DMS79 treated with DMSO at 0.1 percent for 48 hours (cell line): ENCODE measurements at places on chromosomes 12 and 14.

DNA sequence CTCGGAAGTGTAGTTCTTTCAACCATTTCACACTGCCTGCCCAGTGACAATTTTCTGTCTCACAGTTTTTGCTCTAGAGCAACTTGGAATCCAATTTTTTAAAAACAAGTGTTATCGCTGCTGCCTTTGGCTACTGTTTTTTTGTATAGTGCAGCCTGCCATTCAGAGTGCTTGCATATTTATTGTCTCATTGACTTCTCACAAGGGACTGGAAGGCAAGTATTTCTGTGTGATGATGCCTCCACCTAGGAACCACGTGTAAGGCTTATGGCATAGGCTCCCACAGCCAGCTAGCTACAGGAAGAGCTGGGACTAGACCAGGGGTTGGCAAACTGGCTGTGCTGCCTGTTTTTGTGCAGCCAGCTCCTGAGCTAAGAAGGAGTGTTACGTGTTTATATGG is 903 bp downstream of the PARPBP start:
- peak; percentile 21 for DNase-seq

DNA sequence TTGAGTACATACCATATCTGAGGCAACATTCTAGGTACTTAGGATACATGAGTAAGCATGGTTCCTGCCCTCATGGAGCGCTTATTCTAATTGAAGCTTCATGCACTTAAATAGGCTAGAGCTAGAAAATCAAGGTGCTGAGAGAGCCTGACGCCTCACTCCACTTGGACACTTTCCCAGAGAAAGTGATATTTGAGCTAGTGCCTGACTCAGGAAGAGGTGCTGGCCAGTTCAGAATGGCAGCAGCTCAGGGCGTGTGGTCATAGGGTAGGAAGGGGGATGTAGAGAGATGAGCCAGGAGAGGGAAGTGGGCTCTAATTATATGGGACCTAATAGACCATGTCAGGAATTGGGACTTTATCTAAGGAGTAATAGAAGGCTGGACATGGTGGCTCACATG is 33.3 kb downstream of the TULP3 start:
- DNase-seq = no peak

DNA sequence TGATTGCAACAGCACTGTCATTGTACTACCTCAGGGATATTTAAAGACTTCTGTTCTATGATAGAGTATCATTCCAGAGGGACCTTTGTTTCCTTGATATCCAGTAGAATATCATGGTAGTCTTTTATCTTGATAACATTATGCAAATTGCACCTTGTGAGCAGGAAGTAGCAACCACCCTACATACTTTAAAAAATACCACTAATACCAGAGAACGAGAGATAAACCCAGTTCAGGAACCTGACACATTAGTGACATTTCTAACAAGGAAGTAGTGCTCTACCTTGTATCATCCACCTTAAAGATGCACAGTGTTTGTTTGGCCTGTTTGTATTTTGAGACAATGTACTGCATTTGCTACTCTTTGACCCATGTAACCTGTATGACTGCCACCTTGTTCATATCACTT is 8.8 kb upstream of the MAP4K5 start:
- DNase-seq = no peak

GRCh38 chr14:94960285-94961001 is 190.5 kb upstream of the GSC start:
- no peak for DNase-seq

DNA sequence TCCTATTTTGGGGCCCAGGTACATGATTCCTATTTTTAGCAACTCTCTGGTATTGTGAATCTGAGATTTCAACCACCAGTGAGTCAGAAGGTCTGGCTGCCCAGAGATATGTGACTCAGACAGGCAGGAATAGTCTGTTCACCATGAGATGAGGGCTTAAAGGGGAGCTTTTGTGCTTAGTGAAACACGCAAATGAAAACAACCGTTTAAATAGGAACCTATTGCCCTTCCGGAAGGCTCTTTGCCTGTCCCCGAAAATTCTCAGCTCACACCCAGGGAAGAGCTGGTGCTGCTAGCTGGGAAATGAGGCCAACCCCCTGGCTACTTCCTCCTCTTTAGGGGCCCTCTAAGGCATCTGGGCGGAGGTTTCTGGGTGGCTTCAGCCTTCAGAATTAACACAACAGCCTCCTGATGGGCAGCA is 283.6 kb downstream of the CACNA1C start:
- no peak for DNase-seq

GRCh38 chr12:128286970-128287369 is 20.0 kb downstream of the TMEM132C start:
- no peak for DNase-seq

DNA sequence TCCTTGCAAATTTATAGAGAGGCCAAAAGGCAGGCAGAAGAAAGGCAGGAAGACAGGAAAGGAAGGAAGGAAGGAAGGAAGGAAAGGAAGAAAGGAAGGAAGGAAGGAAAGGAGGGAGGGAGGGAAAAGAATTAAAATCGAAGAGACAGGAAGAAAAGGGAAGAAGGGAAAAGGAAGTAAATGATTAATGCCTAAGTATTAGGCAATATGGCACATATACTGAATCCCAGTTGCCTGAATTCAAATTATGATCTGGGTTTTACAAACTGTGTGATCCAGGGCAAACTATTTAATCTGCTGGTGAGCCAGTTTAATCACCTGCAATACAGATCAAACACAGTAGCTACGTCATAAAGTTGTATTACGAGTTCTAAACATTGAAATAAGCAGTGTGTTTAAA is 983.6 kb downstream of the FLRT2 start:
- no peak for DNase-seq

DNA sequence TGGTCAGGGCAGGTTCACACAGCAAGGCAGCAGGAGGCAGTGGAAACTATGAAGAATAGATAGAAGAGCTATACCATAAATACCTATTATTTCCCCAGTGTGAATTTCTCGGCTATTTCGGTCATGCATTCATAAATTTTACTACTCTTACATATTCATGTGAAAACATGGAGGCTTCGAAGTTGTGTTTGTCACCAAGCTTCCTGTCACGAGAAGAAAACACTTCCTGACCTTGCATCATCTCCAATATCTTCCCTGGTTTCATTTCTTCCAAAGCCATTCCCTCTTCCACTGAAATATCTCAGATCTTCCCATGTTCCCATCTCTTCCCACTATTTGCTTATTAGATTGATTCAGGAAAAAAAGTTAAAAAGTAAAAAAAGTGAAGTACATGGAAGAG is 80.4 kb downstream of the CPNE8 start:
- DNase-seq = no peak

DNA sequence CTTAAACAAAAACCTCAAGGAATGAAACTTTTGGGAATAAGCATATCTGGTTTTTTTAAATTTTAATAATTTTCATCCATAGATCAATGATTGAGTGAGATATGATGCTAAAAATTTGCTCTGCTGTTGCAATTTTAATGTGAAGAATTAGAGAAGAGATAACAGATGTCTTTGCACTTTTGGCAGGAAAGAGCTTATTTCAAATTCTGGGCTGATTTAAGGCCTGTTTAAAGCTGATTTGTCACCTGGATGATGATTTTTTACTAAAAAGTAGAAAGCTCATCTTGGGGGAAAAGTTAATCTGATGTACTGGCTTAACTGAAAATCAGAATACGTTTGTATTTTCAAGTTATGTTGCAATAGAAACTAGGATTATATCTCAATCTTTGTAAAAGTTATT is 268.9 kb upstream of the NOVA1 start:
- no peak for DNase-seq

GRCh38 chr14:100117633-100118395 is 41.6 kb downstream of the DEGS2 start:
- peak; percentile 75 for DNase-seq

- no peak for DNase-seq
Observed at GRCh38 chr12:4407136-4407535, 27.6 kb upstream of the FGF23 start.

GRCh38 chr14:105568859-105569766 is 42.7 kb downstream of the TMEM121 start:
- DNase-seq = no peak

DNA sequence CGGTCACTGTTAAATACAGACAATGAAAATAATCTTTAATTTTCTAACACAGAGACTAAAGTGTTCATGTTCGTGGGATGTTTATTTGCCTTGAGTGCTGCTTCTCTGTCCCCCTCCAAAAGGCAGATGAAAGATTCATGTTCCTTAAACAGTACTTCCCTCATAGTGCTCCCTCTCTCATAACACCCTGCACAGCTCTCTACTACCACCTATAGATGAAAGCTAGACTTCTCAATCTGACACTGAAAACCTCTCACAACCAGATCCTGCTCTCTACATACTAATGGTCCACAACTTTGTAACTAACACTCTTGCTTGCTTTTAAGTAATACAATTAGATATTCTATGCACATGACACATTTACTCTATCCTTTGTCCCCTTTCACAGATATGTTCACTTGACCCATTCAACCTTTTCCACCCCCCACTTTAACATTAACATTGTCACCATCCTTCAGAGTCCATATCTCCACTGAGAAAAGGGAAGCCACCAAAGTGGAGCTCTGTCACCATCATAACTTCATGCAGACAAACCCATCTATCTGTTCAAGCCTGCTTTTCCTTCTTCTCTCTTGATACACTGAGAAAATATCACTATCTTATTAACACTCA is 266.4 kb upstream of the USP15 start:
- DNase-seq = no peak

DNA sequence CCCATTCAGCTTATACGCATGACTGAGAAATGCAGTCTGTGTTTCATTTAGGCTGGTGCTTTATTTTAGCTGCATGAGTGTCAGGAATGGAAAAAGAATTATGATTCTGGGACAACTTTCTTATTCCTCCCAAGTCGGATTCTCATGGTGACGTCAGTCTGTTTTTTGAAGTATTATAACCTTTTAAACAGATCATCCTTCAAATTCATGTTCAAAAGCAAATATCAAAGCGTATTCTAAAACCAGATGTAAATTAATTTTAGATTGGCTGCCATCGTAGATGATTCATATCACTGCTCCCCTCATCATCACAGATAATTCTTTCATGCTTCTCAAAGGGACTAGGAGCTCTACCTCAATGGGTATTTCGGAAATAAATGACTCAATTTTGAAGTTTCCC is 15.0 kb downstream of the FNTB start:
- no peak for DNase-seq

DNA sequence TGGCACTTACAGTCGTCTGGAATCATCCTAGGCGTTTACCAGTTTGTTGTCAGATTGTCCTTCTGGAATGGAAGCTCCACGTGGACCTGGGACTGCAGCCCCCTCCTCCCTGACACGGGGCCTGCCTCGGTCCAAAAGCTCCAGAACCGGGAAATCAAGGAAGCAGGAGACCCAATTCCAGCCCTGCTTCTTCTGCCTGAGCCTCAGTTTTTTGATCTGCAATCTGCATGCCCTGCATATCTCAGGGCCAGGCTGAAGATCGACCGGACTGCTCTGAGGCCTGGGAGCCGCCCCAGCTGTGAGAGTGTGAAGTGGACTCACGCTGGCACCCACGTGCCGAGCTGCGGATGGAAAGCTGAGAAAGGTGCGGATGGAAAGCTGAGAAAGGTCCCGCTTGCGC is 98.6 kb downstream of the SETD3 start:
- no peak for DNase-seq

- DNase-seq = no peak
Observed at GRCh38 chr14:68628605-68629310, 164.1 kb downstream of the ZFP36L1 start.

GRCh38 chr14:74401504-74402241 is 24.3 kb downstream of the SYNDIG1L start:
- DNase-seq = peak; percentile 28

GRCh38 chr12:123731596-123731995 is 19.4 kb downstream of the ATP6V0A2 start:
- no peak for DNase-seq

DNA sequence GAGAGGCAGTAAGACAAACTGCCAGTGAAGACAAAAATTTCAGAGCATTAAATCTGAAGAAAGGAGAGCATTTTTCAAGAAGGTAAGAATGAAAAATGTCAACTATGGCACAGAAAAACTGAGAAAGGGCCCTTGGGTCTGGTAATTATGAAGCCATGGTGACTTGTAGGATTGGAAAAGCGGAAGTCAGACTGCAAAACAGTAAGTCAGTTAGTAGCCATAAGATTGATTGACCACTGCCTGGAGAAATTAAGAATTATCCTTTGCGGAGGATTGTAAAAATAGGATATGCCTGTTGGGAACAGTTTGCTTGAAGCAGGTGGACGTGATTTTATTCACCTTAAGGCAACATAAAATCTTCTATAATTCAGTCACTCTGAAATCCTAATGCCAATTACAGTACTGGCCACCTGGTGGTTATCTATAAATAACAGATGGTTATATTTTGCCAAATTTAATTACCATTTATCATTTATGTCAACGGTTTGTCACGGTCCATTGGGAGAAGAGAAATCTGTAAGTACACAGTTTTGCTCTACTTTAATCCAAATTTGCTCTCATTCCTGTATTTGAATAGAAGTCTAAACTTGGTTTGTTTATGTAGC is 127.1 kb upstream of the CNTN1 start:
- no peak for DNase-seq

DNA sequence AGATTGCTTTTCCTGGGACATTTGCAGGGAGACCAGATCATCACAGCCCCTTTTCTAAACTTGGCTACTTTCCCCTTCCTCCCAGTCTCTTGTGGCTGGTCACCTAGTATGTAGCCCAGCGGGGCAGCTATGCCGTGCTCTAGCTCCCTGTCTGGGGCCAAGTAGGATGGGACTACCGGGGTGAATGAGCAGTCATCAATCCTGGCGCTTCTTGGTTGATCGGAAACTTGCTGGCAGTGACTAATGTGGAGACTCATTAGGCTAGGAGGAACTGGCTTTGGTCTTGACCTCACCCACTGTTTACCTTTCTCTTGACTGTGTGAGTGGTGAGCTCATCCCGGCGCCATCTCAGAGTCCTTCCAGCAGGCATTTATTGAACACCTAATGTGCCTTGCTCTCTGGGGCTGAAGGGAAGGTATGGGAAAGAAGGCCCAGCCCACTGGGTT is 15.9 kb downstream of the PLEKHG3 start:
- DNase-seq = no peak

GRCh38 chr14:67916430-67916829 is 96.9 kb downstream of the RAD51B start:
- DNase-seq = no peak

DNA sequence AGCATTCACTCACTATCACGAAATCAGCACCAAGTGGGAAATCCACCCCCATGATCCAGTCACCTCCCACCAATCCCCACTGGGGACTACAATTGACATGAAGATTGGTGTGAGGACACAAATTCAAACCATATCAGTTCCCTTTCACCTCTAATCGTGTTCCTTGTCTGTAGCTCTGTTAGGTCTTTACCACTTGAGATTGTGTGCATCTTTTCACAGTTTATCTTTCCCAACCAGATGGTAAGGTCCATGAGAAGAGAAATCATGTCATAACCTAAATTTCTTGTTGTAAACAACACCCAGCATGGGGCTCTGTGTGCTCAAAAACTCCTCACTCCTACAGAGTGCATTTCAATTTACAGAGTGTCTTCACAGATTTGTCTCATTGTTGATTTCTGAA is 27.1 kb upstream of the PCED1B start:
- DNase-seq = no peak
